Hepatocyte (in vitro differentiated cells): ENCODE measurements at places on chromosomes 7 and 10. TPM values are rescaled to one million over a fixed set of nuclear protein-coding genes. Genes with fewer than 3 reads are reported as not detected.

SLC39A12 gene
- not detected in 2 replicates for total RNA-seq

GRID1 gene
- 0.24 and 0.37 TPM in 2 replicates for total RNA-seq

ZNF488 gene
- total RNA-seq: 1.2 and 2.0 TPM in 2 replicates

SPAM1 gene
- total RNA-seq: 0.28 TPM in 1 of 2 replicates, not detected in the other

SLC16A12 gene
- 5.7 and 7.7 TPM in 2 replicates for total RNA-seq

PBLD gene
- total RNA-seq: 37.0 and 42.2 TPM in 2 replicates

VWA2 gene
- 10.8 and 12.3 TPM in 2 replicates for total RNA-seq

MYOF gene
- total RNA-seq: 41.8 and 47.9 TPM in 2 replicates

PRKG1 gene
- total RNA-seq: 8.1 and 12.3 TPM in 2 replicates

- DNase-seq: no peak
Observed at GRCh38 chr10:42801135-42801534, 18.5 kb downstream of the BMS1 start.

GRCh38 chr10:4315551-4315950 is 510.5 kb upstream of the AKR1E2 start:
- no peak for DNase-seq

DNA sequence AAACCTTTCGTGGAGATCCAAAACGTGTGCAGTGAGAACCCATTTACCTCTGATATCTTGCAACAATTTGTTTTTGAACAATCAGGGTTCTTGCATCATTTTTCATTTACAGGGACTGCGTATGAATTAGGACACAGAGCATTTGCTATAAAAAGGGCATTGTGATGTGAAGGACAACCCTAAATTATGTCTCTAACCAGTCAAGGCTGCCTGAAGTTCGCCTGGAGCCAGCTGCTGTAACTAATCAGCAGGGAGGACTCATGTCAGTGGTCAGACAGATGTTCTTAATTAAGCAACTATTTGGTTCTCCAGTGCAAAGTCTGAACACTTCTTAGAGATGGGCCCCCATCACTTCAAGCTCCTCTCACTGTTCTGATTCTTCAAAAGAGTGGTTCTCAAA is 674.8 kb downstream of the KCNMA1 start:
- DNase-seq: no peak

DNA sequence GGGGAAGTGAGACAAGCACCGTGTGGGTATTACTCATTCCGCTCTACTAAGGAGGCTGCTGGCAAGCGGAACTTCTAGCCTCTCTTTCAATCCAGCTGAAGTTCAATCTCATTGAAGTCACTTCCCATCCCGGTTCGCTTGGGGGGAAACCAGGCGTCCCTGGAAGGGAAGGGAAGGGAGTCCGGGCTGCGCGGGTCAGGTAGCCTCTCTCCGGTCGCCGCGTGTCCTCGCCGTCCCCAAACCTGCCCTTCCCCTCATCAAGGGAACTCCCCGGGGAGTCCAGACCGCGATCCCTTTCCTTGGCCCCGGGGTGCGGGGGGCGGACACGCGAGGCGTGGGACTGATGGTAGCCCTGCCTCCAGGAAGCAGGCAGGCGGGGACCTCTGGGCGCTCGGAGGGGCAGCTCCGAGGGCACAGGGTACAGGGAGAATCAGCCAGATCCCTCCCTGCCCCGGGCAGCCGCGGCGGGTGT is 598 bp upstream of the ZEB1 start:
- peak; percentile 73 for DNase-seq

DNA sequence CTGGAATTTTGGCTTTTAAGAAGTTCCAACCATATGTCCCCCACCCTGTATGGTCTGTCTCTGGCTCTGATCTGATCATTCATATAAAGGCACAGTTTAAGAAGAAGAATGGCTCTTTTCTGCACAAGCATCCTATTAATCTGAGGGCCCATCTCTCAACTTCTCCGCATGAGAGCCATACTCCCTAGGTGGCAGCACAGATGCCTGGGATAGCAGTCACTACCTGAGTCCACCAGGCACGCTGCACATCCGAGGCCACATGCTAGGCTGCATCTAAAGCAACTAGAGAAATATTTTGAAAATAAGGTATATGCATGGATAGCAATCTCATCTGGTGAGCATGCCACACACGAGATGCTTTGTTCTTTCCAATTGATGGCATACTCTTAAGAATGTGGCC is 565.5 kb downstream of the PARD3 start:
- no peak for DNase-seq

- DNase-seq: peak; percentile 51
Observed at GRCh38 chr7:111756687-111757178, 194.4 kb upstream of the IMMP2L start.

GRCh38 chr7:64997927-64998391 is 7.1 kb upstream of the ZNF117 start:
- no peak for DNase-seq

- no peak for DNase-seq
Observed at GRCh38 chr7:2111568-2111967, 121.2 kb downstream of the MAD1L1 start.

DNA sequence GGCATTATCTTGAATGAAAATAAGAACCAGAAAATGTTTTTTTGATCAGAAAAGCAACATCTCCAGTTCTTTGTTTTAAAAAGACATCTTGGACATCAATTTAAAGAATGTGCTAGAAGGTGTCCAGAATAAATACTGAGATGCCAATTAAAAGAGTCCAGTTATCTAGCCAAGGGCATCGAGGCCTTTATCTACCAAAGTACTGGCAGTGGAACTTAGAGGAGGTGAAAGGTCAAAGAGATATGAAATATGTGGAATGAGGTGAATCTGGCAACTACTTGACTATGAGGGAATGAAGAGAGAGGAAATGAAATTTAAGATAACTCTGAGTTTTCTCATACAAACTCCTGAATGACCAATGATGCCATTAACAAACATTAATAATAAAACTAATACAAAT is 154.3 kb upstream of the GNAI1 start:
- no peak for DNase-seq

DNA sequence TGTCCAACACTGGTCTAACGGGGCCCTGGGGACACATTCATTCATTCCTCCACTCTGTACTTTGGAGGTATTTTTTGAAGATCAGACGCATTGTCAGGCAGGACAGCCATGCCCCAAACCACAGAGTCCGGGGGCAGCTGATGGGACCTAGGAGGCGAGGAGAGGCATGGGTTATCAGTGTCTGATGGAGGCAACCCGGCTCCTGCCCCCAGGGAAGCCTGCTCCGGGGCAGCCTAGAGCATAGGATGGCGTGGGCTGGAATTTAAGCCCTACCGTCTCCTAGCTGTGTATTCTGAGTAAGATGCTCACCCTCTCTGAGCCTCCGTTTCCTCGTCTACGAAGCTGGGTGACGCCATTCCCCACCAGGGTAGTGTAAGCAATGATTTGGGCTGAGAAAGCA is 55.4 kb upstream of the ELN start:
- no peak for DNase-seq

GRCh38 chr7:68601826-68602225 is 996.4 kb upstream of the AUTS2 start:
- DNase-seq: no peak

GRCh38 chr7:36605261-36606051 is 118.8 kb downstream of the AOAH start:
- peak; percentile 44 for DNase-seq

DNA sequence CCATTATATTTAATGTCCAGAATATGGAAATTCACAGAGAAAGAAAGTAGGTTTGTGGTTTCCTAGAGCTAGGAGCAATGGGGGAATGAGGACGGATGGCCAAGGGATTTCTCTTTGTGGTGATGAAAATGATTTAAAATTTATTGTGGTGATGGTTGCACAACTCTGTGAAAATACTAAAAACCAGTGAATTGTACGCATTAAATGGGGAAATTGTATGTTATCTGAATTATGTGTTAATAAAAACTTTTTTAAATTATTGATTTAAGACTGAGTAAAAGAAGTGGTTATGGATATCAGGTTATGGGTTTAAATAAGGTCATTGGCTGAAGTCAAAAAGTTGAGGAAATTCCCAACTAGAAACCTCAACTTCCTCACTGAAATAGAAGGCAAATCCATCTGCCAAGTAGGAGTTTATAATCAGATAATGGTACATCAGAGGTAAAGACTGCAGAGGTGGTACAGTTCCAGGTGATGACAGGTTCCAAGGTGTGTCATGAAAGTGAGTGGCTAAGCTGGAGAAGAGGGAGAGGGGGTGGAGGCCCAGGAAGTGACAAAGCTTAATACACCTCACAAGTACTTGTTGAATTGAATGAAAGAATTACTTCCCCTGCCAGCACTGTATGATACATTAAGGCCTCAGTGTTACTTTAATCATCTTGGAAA is 68.9 kb upstream of the CCDC71L start:
- DNase-seq: no peak

DNA sequence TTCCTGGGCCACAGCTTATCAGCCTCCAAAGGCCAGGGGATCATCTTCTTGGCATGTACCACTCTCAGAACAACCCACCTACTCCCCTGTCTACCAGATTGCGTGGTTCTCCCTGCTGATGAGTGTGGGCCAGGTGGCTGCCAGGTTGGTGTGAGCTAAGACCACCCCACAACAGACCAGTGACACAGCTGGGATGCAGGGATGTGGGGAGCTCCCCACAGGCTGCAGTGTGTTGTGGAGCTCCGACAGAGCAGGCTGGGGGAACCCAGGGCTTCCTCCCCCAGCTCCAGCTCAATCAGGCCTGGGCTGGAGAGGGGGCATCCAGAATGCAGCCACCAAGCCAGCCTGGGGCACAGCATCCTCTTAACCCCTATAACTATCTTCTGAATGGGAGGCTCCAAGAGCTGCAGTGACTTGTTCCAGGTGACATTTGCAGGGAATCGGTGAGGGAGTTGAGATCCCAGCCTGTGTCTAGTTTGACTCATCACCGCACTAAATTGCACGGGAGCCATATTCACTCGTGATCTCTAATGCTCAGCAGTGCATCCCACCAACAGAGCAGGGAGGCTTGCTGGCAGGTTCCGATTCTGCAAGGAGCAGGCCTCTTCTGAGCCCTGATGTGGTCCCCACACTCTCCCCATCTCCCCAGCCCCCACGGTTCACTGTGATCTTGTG is 596 bp upstream of the GDF2 start:
- DNase-seq: no peak

DNA sequence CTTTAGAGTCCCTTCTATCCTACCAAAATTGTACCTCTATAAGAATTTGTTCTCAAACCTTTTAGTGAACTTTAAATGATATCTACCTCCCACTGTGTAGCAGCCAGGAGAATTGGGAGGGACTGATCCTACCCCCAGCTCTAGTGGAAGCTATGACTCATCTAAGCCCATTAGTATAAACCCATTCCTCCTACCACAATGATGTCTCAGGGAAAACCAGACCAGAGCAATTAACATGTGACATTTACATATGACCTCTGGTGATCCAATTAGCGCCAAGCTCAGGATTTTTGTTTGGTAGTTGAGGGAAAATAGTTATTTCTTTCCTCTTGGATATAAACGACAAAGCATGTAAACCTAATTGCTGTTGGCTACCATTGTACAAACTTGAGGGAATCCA is 33.1 kb upstream of the R3HCC1L start:
- no peak for DNase-seq

DNA sequence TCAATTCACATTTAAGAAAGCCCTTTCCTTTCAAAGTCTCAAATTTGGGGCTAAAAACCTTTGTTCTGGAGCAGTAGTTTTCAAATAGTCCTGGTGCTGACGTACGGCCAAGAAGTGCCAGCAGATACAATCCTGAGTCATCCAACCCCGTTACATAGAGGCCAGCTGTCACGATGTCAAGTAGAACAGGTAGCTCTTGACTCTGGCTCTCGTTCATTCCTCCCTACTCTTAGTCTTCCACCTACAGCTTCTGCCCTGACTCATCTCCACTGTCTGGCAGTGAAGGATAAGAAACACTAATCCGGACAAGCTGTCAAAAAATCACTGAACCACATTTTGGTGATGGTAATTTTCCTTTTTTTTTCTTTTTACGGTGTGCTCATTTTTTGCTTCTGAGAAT is 132.4 kb upstream of the PTN start:
- no peak for DNase-seq

DNA sequence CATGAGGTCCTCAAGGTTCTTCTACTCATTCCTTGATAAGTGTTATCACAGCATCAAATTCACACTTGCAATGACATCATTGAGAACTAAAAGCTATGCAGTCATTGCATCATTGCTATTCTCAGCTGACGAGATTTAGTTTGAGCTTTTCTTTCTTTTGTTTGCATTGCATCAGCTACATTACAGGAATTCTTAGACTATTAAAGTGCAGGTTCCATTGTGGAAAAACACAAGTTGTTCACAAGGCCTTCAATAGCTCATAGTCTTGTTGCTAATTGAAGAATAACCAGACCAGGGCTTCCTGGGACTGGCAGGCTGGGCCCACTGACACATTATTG is 139.3 kb downstream of the CXCL12 start:
- DNase-seq: no peak

GRCh38 chr10:21495002-21495751 is 30.3 kb downstream of the SKIDA1 start:
- DNase-seq: no peak

DNA sequence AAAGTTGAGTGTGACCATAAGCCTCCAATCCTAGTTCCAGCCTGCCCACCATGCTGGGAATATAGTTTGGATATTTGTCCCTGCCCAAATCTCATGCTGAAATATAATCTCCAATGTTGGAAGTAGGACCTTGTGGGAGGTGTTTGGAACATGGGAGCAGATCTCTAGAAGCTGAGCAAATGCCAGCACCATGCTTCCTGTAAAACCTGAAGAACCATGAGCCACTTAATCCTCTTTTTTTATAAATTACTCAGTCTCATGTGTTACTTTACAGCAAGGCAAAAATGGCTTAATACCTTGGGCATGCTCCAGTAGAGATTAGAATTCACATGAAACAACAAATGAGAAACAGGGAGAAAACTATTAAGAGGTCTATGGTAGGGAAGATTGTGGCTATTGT is 27.2 kb downstream of the STEAP1 start:
- DNase-seq: no peak

DNA sequence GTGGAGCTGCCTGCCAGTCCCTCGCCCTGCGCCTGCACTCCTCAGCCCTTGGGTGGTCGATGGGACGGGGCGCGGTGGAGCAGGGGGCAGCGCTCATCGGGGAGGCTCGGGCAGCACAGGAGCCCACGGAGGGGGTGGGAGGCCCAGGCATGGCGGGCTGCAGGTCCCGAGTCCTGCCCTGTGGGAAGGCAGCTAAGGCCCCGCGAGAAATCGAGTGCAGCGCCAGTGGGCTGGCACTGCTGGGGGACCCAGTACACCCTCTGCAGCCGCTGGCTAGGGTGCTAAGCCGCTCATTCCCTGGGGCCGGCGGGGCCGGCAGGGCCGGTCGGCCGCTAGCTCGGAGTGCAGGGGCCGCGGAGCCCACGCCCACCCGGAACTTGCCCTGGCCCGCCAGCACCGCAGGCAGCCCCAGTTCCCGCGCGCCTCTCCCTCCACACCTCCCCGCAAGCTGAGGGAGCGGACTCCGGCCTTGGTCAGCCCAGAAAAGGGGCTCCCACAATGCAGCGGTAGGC is 565.9 kb upstream of the NRG3 start:
- DNase-seq: no peak
